ENCODE measurements at places on chromosomes 16 and 17.

- DNase-seq, result no peak
These were observed 124.5 kb downstream of the HS3ST3A1 start for GRCh38 chr17:13477180-13477611.

DNA sequence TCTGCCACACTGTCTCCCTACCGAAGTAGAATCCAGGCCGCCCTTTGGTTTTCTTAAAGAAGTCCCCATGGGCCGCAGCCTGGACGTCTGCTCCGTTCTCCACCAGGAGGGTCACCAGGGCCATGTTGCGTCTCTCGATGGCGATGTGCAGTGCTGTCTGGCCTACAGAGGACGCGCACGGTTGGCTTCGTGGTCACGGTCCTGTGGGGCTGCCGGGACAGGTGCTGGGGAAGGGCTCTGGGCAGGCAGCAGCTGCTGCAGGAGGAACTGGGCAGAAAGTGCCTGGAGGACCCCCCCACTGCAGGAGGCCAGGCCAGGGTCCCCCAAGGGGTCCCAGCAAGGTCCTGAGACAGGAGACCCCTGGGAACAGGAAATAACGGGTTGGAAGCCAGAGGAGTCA is 19.0 kb downstream of the TRPV1 start:
- DNase-seq, result no peak

GRCh38 chr16:27860091-27860490 is 203.4 kb downstream of the GSG1L start:
- no peak for DNase-seq

DNA sequence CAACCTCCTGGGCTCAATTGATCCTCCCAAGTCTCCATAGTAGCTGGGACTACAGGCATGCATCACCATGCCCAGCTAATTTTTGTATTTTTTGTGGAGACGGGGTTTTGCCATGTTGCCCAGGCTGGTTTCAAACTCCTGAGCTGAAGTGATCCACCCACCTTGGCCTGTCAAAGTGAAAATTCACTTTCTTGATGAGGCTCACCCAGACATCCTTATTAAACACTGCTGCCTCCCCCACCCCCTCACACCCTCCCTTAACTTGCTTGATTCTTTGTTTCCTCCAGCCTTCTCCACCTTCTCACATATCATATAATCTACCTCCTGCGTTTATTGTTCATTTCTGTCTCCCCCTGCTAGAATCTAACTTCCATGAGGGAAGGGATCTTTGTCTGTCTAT is 46.0 kb upstream of the TEX2 start:
- DNase-seq, result no peak

- no peak for DNase-seq
These were observed 16.2 kb upstream of the CTCF start for GRCh38 chr16:67546091-67546501.

- peak; percentile 56 for DNase-seq
These were observed 70.9 kb downstream of the CNGB1 start for GRCh38 chr16:57899771-57900661.

DNA sequence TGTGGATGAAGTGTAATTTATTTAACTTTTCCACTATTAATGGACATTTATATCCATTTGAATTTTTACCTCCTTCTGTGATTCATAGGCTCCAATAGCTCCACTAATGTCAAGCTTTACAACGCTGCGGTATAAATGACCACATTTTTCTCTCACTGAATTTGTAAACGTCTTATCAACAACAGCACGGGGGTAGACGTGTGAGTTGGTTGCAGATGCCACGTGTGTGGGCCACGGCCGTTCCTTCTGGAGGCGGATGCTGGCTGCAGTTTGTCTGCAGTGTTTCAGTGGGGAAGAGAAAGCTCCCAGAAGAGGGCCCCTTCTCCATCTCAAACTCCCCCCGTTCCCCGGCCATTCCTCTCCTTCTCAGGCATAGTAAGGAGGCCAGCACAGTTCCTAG is 68.2 kb upstream of the XYLT1 start:
- DNase-seq, result no peak

- DNase-seq, result no peak
These were observed 10.5 kb downstream of the VASN start for GRCh38 chr16:4381935-4382794.

- DNase-seq, result no peak
These were observed 929 bp downstream of the TMEM11 start for GRCh38 chr17:21212826-21213637.

DNA sequence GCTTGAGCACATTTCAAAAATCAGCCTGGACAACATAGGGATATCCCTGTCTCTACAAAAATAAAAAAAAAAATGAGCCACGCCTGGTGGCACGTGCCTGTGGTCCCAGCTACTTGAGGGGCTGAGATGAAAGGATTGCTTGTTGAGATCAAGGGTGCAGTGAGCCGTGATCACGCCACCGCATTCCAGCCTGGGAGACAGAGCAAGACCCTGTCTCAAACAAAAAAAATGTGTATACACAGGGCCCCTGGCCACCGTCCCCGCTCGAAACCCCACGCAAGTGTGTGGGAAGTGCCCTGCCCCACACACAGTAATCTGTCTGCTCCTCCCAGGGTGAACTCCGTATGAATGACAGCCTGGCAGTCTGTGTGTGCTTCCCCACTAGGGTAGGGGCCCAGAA is 93.0 kb upstream of the RPL38 start:
- no peak for DNase-seq

GRCh38 chr17:12789075-12789480 is 220 bp upstream of the ARHGAP44 start:
- DNase-seq, result peak; percentile 63

- DNase-seq, result peak; percentile 42
These were observed 55.3 kb downstream of the MYO18A start for GRCh38 chr17:29124925-29125273.

- DNase-seq, result no peak
These were observed 79.5 kb upstream of the RPL38 start for GRCh38 chr17:74123866-74124444.

GRCh38 chr16:57507136-57508034 is 21.1 kb upstream of the DOK4 start:
- no peak for DNase-seq

- DNase-seq, result no peak
These were observed 115.1 kb downstream of the HIC1 start for GRCh38 chr17:2170023-2170422.

DNA sequence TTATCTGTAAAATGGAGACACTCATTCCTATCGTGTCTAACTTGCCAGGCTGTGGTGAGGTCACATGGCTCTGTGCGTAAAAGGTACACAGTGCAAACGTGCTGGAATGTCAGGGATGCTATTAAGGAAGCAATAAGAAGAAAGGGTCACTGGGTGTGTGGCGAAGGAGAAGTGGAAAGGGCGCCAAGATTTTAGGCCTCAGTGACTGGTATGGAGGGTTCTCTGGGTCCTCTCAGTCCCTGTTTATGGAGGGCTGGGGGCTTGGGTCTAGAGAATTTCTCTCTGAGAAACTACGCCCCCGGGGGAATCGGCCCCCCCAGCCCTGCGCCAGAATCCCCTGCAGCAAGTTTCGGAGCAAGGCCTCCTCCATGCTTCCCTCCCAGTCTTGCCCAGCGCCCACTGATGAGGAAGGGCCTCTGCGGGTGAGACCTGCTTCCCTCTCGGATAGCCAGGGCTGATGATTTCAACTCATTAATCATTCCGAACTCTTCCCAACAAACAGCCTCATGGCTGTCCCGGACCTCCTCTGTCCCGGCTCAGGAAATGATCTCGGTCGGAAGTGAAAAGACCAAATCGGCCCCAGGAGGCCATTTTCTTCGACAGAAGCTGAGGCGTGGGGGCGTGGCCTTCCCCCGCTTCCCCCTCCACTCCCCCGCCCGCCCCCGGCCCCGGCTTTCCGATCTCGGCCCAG is 1.2 kb upstream of the HEXIM1 start:
- DNase-seq, result peak; percentile 80

Data from LoVo (cell line).